ENCODE measurements at places on chromosomes 4 and X.

- DNase-seq = no peak
Measured at GRCh38 chr4:184097241-184097605, 120.5 kb downstream of the ENPP6 start.

DNA sequence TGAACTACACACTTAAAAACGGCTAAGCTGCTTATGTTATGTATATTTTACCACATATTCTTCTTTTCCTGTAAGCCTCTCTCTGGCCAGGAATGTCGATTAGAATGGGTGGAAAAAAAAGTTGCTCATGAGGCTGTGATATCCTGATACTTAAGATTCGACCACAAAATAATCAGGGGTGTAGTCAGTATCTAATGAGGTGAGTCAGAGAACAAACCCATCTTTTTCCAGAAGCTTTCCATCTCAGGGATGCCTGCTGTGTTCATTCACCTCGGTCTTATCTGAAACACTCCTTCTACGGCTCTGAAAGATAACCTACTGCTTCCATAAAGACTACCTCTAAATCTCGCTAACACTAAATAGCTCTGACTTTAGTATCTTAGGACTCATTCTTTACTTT is 142.7 kb upstream of the MAP3K15 start:
- no peak for DNase-seq

DNA sequence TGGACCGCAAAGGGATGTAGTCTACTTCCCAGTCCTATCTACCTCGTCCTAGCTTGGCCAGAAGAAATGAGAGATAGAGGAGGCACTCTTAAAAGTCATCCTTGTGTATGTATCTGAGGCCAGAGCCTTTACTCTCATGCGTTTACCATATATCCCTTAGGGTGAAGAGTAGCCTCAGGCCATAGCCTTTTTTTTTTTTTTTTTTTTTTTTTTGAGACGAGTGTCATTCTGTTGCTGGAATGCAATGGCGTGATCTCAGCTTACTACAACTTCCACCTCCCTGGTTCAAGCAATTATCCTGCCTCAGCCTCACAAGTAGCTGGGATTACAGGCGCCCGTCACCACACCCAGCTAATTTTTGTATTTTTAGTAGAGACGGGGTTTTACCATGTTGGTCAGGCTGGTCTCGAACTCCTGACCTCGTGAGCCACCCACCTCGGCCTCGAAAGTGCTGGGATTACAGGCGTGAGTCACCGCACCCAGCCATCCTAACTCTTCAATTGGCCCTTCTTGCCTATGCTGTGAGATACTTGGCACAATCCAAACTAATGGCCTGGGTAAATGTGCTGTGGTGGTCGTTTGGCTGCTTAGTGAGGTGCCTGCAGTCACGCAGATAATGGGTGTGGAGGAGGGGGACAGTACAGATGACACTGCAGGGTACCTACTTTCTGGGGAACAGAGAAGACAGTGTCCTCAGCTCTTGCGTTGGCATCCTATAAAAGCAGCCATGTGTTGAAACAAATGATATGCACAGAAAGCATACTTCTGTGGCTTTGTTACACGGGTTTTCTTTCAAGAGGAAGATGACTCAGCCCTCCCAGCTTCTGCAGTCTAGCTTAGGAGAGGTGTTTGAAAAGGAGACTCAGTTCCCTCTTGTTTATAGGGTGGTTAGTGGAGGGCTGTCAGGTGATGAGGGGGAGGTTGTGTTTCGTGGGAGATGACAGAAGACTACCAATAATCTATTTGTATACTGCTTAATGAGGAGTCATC is 10.4 kb upstream of the DGAT2L6 start:
- no peak for DNase-seq

GRCh38 chr4:69095301-69095731 is 958 bp upstream of the UGT2B7 start:
- DNase-seq = no peak

Measured in hypothalamus (tissue), 51 donors.